ENCODE measurements at places on chromosomes 1 and 21. TPM values are rescaled to one million over a fixed set of nuclear protein-coding genes. Genes with fewer than 3 reads are reported as not detected.

RPE65 gene
- total RNA-seq: not detected

SLC25A33 gene
- 4.1 TPM for total RNA-seq

MXRA8 gene
- total RNA-seq: 0.32 TPM

ERI3 gene
- total RNA-seq: 57.2 TPM

CD34 gene
- 0.17 TPM for total RNA-seq

S1PR1 gene
- not detected for total RNA-seq
